HepG2 (cell line): ENCODE measurements at places on chromosomes 7 and 10. TPM values are rescaled to one million over a fixed set of nuclear protein-coding genes. Genes with fewer than 3 reads are reported as not detected.

Gene WIPF3
- 0.01 and 0.03 TPM in 2 replicates for polyA plus RNA-seq

Gene ADAM12
- polyA plus RNA-seq = not detected in 2 replicates

Gene COL28A1
- 0.07 and 0.15 TPM in 2 replicates for polyA plus RNA-seq

Gene DNAJB9
- polyA plus RNA-seq = 7.9 and 8.6 TPM in 2 replicates

Gene EPO
- 25.7 and 26.2 TPM in 2 replicates for polyA plus RNA-seq

Gene CDHR1
- 0.01 and 0.09 TPM in 2 replicates for polyA plus RNA-seq

Gene ZPBP
- not detected in 2 replicates for polyA plus RNA-seq

Gene SPOCK2
- 30.6 and 49.8 TPM in 2 replicates for polyA plus RNA-seq

DNA sequence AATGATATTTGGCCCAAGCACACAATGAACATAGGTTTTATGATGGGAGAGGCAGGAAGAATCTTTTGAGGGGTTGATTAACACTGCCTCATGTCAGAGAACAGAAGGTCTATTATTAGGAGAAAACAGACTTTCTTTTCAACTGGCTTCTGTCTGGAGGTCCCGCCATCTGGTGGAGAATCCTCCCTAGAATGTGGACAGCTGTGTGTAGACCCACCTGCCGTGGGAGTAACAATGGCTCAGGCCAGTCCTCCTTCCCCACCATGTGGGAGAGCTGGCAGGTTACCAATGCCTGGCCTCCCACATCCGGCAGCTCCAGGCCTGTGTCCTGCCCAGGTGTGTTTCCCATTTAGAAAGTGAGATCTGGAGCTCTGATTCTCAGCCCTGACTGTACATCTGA lies 70.4 kb upstream of the AOAH start:
- peak; percentile 52 for DNase-seq

DNA sequence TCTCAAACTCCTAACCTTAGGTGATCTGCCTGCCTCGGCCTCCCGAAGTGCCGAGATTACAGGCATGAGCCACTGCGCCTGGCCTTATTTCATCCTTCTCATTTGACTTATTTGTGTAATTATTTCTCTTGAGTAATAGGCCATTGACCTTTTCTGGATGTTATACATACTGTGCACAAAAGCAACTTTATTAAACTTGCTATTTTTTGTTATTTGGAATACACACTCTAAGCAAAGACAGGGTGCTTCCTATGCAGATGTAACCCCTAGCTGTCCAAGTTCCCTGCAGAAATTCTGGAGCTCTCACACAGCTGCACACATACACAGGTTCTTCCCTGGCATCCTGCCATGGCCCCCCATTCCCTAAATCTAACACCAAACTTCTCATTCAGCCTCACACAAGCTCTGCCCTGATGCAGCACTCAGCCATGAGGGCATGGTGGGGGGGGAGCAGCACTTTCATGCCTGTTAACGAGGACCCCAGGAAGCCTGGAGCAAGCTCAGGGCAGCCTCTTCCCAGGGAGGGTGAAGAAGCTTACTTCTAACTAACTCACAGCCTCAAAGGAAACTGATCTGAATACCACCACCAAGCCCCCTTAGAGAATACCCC lies 33.2 kb downstream of the SH3PXD2A start:
- DNase-seq = no peak

DNA sequence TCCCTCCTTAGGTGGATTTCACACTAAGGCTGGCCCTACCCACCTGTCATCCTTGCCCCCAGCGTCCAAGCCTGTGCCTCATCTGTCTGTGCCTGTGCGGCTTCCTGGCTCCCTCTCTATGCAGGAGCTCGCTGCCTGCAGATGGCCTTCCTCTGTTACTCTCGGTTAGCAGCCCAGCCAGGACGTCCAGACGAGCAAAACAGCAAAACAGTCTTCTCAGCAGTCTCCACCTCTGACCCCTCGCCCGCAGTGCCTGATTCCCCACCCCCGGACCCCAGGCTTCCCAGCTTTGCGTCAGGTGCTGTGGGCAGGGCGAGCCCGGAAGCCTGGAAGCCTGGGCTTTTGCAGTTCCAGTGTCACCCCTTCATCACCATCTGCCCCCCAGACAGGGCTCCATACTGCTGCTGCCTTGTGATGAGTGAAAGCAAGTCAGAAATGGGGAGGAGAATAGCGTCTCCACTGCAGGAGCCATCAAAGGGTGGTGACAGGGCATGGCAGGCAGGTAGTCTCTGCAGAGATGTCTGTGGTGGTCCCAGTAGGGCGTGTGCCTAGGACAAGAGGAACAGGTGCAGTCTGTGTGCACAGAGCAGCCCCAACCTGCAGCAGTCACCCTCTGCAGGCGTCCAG lies 88.5 kb downstream of the ADCY1 start:
- no peak for DNase-seq

DNA sequence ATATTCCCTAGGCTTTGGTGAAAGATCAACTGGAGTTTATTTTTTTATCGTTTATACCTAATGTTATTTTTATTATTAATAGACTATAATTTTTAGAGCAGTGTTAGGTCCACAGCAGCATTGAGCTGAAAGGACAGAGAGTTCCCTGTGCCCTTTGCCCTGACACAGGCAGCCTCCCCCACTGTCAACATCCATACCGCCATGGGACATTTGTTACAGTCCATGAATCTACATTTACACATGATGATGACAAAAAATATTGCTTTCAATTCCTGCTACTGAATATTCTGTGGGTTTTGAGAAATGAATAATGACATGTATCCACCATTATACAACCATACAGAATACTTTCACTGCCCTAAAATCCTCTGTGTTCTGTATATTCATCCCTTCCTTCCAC lies 1297.5 kb upstream of the SORCS1 start:
- DNase-seq = no peak

- DNase-seq = no peak
Observed at GRCh38 chr7:149780636-149781419, 7.4 kb upstream of the ZNF467 start.

DNA sequence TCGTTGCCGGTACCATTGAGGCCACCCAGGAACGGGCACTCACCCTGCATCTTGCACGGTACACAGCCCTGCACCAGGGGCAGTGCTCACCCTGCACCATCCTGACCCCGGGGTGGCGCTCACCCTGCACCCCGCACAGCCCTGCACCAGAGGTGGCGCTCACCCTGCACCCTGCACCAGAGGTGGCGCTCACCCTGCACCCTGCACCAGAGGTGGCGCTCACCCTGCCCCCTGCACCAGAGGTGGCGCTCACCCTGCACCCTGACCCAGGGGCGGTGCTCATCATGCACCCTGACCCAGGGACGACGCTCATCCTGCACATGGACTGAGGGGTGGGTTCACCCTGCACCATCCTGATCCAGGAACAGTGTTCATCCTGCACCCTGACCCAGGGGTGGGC lies 6.4 kb downstream of the TUBGCP2 start:
- DNase-seq = no peak

DNA sequence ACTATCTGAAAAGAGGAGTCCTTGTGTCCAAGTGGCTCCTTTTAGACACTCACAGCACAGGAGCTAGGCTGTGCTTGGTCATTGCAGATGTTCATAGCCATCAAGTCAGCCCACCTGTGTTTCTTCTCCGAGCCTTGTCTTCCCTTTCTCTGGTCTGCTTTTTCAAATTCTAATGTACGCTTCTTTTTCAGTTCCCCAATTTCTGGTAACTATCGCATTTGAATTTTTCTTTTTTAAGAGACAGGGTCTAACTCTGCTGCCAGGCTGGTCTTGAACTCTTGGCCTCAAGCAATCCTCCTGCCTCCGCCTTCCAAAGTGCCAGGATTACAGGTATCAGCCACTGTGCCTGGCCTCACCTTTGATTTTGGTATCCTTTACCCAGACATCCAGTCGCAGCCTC lies 18.9 kb downstream of the APBB1IP start:
- DNase-seq = no peak

DNA sequence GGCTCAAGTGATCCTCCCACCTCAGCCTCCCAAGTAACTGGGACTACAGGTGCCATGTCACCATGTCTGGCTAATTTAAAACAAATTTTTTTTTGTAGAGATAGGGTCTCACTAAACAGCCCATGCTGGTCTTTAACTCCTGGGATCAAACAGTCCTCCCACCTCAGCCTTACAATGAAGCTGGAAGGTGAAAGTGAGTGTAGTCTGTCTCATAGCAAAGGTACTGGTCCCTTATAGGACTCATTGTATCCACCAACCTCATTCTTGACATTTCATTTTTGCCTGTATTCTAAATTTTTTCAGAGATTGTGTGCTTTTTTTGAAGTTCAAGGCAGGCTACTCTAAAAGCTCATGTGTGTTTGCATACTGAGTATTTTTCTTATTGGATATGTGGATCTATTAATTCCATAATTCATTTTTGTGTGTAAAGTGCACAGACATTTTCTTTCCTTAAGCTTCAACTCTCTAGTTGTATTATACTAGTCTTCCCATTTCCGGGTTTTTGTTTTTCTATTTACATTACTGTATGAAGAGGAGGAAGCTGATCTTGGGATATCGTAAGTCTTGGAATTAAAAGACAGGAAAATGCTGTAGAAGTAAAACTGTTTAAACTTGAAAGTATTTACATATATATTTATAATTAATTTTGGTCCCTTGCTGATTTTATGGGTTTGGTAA lies 13.3 kb downstream of the KMT2E start:
- DNase-seq = no peak

GRCh38 chr10:110797416-110797815 lies 74.3 kb upstream of the PDCD4 start:
- no peak for DNase-seq

GRCh38 chr10:122191936-122192541 lies 79.1 kb upstream of the BTBD16 start:
- DNase-seq = no peak

GRCh38 chr7:120218712-120219111 lies 54.3 kb upstream of the KCND2 start:
- no peak for DNase-seq

DNA sequence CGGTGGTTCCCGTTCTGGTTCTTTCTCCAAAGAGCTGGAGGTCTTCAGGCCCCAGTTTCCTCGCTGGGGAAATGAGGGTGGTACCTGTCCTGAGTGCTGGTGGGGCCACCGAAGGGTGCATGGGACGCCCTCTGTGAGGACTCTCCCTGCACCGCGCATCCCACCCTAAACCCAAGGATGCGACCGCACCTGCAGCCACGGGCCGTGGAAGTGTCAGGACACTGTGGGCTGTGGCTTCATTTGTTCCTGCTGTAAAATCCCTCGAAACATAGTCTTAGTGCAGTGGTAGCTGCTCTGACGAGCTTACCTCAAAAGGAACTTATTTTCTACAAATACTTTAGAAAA lies 84.1 kb downstream of the NKX6-2 start:
- DNase-seq = no peak

- no peak for DNase-seq
Observed at GRCh38 chr7:155796381-155797261, 15.6 kb downstream of the SHH start.

GRCh38 chr7:44046321-44047061 lies 2.0 kb downstream of the DBNL start:
- DNase-seq = no peak

- DNase-seq = no peak
Observed at GRCh38 chr7:84274029-84274638, 79.5 kb upstream of the SEMA3A start.

DNA sequence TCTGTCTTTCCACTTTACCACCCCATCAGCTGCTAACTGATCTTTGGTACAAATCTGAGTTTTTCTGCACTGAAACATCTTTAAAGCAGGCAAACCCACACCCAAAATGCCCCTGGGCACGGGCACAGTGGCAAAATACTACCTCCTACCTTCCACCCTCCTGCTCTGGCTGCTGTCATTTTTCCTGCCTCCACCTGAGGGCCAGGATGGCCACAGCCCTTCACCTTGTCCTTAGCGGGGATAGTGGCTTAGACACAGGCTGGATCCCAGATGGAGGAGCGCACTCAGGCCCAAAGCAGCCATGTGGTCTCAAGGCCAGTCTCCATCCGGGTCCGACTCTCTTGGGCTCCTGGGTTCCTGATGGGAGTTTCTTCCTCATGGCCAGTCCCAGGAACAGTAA lies 98.3 kb downstream of the HIF1AN start:
- DNase-seq = no peak

GRCh38 chr10:129864082-129864481 lies 100.0 kb downstream of the EBF3 start:
- DNase-seq = no peak

DNA sequence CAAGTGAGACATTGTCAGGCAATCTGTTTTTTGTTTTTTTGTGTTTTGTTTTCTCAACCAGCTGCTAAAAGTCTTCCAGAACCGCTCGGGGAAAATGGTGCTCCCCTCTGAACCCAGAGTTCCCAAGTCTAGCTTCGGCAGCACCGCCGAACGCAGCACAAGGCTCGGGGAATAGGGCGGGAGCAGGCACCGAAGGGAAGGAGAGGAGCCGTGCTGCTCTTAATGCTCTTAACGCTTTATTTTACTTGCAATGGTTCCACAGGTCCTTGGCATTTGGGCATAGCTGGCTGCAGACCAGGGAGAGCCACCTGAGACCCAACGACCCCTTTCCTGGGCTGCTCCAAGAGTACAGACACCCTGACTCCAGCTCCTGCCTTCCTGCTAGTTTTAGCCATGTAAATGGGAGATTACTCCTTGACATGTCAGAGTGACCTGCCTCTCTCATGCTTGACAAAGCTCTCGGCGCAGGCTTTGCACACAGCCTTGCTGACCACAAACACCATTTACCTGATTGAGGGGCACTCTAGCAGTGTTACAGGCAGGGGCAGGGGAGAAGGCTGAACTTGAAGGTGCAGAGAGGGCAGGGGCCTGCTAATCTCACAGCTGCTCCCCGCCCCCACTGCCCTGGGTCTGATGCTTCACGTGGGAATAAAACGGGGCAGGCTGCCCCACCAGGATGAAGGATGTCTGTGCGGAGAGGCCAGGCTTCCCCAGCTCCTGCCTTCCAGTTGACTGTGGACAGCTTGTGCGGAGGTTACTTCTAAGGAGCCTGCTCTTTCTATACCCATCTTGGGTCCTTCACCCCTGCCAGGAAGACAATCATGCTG lies 58.6 kb upstream of the EFCAB10 start:
- no peak for DNase-seq

- DNase-seq = peak; percentile 6
Observed at GRCh38 chr7:79282882-79283602, 170.4 kb downstream of the MAGI2 start.

- DNase-seq = no peak
Observed at GRCh38 chr7:140983802-140984201, 30.9 kb downstream of the MRPS33 start.

DNA sequence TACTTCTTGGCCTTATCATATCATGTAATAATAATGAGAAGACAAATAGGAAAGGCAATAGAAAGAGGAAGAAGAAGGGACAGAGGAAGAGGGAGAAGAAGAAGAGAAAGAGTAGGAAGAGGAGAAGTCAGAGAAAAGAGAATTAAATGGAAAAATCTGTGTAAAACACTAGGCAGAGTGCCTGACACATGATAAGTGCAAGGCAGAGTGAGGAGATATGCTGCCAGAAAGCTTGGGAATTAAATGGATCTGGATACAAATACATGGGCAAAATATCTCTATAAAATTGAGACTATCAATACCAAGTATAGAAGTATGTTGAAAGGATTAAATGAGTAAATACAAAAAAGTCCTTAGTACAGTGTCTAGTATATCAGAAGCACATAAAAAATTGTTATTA lies 124.8 kb downstream of the CACNA2D1 start:
- DNase-seq = no peak
